GM12864 (cell line): ENCODE measurements at places on chromosomes 7 and 10.

DNA sequence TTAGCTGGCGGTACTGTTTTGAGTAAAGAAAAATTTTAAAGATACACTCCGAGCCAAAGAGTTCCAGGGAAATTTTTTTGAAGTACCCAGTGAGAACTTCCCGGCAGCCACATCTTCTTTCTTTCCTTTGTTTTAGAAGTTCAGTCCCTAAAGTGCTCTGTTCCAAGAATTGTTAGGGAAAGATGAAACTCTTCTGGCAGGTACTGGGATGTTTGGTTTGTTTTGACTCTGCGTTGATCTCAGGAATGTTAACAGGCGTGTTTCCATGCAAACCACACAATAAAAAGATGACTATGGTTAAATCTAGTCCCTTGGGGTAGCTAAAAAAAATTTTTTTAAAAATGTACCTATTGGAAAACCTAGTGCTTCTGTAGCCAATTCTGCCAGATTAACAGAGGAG is 224.7 kb upstream of the PHYHIPL start:
- DNase-seq: no peak

GRCh38 chr10:87636313-87636915 is 23.3 kb upstream of the PAPSS2 start:
- DNase-seq: no peak

DNA sequence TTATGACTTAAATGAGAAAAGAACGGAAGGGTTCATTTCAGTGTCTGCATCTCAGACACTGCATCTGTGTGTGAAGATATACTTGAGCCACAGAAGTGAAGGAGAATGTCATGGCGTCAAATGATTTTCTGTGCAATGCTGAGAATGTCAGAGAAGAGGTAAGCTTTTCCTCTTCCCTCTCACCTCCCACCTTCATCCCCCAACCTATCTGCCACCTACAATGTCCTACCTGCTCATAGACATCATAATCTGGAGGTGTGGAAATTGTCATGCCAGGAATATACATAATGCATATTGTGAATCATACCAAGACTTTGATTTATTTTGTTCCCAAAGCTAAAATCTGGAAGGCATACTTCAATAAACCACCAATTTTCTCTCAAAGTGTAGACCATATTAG is 53.7 kb downstream of the CTTNBP2 start:
- no peak for DNase-seq

- DNase-seq: no peak
Observed at GRCh38 chr7:121419201-121420148, 23.4 kb upstream of the FAM3C start.
